ENCODE measurements at places on chromosomes 7 and 10.
A peak's percentile ranks its signal among the peaks of the same experiment; 100 is the strongest.

GRCh38 chr7:30790356-30790755, 19.1 kb downstream of the MINDY4 start:
- DNase-seq, result no peak

DNA sequence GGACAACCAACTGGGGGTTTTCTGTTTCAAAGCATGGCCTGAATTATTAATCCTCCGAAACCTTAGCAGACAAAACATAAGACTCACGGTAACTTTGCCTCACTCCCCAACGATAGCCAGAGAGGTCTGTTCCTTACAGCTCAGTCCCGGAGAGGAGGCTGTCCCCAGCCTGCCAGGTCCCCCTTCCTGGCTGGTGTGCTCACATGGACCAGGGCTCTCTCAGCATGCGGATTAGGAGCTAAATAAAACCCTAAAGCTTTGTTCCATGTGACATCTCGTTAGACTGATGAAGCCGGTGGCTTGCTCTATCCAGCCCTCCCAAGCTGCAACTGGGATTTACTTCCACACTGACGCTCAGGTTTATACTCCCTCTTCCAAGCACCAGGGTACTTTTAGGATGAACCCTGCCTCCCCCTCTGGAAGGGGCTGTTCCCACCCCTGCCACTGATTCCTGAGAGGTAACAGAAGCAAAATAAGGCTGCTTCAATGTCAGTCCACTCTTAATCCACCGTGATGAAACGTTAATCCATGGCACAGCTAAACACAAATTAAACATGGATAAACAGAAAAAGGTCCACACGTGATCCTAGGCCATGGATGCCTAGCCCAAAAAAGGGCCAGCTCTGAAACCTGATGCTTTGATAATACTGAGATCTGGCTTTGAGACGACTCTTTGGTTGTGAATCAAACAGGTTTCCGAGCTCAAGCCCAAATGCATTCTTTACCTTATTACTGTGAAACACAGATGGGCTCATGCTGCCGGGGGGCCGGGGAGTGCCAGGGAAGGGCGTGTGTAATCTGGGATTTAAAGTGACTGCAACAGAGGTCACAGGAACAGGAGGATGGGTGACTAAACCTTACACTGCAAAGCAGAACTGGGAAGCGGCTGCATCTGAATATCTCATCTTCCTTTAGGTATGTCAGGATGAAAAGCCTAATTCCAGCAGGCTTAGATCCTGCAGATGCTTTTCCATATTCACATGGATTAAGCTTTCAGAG, 86.2 kb downstream of the ZRANB1 start:
- DNase-seq, result no peak

DNA sequence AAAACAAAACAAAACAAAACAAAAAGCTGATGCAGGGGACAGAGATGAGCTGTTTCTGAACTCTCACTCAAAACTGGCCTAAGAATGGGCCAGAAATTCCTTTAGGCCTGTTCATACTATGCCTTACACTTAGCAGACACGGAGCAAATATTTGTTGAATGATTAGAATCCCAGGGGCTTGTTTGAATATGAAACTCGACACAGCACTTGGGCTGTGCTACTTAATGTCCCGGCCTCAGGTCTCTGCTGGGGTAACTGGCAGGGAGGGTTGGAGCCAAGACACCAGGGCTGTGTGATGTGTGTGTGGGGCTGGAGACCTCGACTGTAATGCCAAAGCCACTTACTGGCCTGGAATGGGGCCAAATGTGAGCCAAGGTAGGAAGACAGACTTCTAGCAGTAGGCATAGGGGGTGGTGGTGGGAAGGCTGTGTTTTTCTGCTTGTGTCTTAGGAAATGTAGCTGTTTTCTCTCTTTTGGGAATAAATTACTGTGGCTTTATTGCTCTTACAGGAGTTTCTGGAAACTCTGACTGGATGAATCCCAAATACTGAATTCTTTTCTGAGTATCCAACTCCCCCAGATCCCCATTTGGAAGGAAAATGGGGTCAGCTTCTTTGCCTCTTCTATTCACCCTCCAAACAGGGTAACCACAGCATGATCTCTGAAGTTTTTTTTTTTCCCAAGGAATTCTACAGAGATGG, 66.7 kb downstream of the EMX2 start:
- no peak for DNase-seq

DNA sequence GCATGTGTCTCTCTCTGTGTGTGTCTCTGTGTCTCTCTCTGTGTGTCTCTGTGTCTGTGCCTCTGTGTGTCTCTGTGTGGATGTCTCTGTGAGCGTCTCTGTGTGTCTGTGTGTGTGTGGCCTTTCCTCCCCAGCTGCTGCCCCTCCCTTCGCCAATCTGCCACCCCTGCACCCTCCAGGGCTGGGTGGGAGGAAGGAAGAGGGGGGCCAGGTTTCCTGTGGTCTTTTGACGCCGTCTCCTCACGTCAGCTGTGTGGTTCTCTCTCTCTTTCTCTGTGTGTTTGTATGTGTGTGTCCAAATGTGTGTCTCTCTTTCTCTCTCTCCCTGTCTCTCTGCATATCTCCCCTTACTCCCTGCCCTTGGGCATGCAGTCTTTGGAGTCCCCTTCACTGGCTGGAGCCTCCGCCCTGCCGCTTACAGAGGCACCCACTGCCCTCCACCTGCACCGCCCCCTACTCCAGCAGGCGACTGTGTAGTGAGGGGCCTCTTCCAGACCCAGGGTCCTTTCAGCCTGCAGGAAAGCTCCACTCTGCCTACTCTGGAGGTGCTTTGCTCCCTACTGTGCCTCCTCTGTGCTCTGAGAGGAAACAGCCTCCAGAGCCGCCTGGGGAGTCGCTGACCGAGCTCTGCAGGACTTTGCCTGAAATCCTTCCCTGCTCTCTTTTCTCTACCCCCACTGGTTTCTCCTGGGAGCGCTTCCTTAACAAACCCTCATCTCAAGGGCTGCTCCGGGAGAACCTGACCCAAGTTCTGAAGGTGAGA, 44.2 kb upstream of the C10orf71 start:
- DNase-seq, result no peak

DNA sequence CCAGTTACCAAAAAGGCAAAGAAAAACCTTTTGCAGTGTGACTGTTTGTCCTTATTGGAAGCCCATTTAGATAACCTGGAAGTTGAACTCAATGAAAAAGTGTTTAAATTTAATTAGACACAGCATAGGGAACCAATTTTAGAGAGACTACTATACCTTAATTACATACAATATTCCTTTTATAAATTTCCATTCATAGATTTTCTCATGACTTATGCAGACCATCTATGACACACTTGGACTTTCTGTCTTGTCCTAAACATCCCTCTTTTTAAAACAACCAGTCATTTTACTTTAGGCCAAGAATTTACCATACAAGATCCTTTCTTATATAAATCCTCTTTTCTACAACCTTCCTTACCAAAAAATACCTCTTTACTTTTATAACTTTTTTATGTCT, 61.6 kb downstream of the MTURN start:
- DNase-seq, result no peak

DNA sequence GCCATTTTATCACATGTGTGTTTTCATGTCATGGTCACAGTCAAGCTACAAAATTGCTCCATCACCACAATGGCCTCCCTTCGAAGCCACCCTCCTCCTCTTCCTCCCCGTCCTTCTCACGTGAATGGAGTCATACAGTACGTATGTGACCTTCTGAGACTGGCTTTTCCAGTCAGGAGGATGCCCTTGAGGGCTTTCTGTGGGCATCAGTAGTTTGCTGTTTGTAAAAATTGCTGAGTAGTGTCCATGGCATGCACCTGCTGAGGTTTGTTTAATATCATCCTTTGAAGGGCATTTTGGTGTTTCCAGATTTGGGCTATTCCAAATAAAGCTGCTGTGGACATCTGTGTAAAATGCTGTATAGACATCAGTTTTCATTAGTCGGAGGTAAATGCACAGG, 5.9 kb upstream of the UBE3C start:
- DNase-seq, result no peak

GRCh38 chr7:116557066-116557585, 32.3 kb downstream of the CAV1 start:
- DNase-seq, result no peak

DNA sequence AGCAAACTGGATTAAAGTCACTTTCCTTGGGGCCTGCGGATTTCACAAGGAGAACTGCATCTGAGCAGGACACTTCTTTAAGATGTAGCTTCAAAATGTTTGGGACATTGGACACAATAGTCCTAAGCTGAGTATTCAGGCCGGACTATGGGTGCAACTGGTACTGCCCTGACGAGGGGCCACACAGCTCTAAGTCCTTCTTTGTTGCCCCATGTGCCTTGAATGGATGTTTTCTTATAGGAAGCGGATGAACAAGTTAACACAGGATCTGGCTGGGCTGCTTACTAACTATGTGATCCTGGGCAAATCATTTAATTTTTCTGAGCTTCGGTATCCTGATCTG, 147.8 kb upstream of the KLF14 start:
- no peak for DNase-seq

GRCh38 chr10:93926613-93927012, 32.8 kb downstream of the SLC35G1 start:
- no peak for DNase-seq

GRCh38 chr7:48760528-48761265, 163.7 kb upstream of the CDC14C start:
- no peak for DNase-seq

GRCh38 chr7:113915956-113916355, 2.9 kb downstream of the PPP1R3A start:
- DNase-seq, result no peak

- no peak for DNase-seq
Observed at GRCh38 chr7:47307311-47307710, 274.6 kb downstream of the TNS3 start.

DNA sequence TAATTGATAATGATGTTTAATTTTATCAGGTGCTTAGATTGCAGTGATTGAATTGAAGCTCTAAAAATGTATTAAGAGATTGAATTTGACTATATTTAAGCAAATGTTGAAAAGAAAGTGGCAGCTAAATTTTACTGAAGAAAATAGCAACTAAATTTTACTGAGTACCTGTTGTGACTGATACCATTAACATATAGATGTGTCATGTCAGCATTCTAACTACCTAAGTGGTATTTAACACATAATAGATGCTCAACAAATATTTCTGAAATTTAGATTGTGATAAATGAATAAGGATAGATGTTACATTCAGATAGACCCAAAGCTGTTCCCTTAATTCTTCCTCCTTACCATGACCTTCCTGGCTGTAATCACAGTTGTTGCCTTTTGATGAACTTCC, 350.9 kb upstream of the VWC2 start:
- no peak for DNase-seq

GRCh38 chr10:28432210-28432676, 100.7 kb upstream of the WAC start:
- peak; percentile 2 for DNase-seq

DNA sequence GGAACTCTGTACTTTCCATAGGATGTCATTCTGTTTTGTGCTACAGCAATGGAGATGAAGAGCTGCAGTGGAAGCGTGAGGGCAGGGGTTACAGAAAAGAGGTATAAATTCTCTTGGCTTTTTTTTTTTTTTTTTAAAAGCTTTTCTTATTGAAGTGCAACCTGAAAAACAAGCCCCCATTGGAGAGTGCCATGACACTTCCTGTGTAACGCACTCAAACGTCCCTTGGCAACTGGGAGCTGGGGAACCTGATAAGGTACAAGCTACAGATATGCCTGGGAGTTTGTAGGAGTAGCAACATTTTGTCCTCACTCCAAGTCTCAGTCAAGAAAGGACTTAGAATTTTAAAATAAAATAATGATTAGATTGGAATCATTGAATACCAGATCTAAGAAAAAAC, 512.1 kb downstream of the RPS24 start:
- DNase-seq, result no peak

- no peak for DNase-seq
Observed at GRCh38 chr10:88037623-88038022, 174.2 kb downstream of the PTEN start.

DNA sequence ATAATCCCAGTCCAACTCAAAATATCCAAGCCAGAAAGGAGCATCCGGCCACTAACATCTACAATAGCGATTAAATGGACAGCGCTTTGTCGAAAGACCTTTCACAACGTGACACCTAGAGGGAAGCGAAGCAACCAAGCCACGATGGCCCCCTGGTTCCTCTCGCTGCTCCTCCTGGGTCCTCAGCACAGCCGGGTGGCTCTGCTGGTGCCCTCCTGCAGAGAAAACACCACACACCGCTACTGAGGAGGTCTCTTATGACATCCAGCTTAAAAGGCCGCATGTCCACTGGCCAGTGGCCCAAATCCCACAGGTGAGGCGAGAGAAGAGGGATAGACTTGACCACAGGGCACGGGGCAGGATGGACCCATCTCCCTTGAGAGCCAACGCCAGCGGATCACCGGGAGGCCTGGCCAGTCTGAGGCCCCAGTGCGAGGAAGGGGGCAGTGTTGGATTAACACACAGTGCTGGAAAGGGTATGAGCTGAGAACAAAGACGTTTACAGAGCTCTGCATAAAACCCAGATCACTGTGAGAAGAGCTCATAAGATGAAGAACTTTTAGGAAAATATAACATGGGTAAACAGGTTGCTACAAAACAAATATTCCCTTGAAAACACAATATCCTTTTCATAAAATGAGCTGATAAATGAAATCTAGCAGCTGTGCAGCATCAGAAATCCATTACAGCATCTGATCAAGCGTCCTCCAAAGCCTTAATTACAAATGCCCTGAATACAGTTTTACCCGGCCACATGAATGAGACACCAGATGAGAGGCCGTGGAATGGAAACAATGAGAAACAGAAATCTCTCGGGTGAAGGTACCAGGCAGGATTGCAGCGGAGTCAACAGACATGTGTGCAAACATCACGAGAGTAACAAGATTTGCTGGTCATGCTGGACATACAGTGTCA, 236.7 kb downstream of the DIP2C start:
- DNase-seq, result no peak

- no peak for DNase-seq
Observed at GRCh38 chr10:102400076-102400475, 4.6 kb downstream of the NFKB2 start.

GRCh38 chr7:55273186-55273980, 91.8 kb upstream of the LANCL2 start:
- DNase-seq, result no peak

DNA sequence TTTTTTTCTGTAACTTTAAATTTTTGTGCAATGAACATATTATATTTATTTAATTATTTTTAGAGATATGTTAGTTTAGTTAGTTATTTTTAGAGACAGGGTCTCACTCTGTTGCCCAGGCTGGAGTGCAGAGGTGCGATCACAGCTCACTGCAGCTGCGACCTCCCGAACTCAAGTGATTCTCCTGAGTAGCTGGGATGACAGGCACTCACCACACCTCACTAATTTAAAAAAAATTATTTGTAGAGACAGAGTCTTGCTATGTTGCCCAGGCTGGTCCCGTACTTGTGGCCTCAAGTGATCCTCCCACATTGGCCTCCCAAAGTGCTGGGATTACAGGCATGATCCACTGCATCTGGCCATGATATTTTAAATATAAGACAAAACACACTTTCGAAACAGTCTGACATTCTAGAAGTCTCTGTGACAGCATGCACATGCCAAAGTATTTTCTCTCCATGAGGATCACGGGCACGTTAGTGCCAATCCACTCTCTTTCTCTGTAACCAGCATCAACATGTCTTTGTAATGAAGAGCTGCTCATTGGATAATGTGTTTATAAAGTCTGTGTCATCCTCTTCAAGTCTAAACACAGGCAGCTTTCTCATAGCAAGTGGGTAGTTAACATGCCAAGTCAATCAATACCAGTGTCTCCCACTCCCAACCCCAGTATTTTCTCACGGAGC, 137.4 kb downstream of the GLI3 start:
- DNase-seq, result no peak
